ENCODE measurements at places on chromosomes 1 and 21.

- DNase-seq, result no peak
Observed at GRCh38 chr1:53134961-53135734, 7.3 kb downstream of the SLC1A7 start.

DNA sequence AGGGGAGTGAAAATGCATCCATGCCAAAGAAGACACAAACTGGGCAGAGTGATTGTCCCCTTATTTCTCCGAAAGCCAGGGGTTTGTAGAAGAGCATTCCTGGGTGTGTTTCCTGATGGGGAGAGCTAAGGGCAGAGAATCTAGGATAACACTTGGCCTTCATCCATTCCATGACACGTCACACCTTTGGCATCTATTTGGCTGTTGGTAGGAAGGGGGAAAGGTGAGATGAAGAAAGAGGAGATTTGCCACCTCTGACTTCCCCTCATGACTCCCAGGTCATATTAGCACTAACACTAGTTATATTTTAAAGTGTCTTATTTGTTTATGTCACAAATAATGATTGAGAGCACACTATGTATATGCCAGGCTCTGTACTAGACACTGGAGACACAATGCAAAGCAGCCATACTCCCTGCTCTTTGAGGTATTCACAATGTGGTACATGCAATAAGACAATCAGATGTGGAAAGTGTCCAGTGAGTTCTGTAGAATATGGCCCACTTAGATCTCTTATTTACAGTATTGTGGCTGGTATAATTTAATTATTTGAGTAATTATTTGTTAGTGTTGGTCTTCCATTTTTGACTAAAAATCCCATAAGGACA is 54.5 kb upstream of the GADD45A start:
- DNase-seq, result no peak

DNA sequence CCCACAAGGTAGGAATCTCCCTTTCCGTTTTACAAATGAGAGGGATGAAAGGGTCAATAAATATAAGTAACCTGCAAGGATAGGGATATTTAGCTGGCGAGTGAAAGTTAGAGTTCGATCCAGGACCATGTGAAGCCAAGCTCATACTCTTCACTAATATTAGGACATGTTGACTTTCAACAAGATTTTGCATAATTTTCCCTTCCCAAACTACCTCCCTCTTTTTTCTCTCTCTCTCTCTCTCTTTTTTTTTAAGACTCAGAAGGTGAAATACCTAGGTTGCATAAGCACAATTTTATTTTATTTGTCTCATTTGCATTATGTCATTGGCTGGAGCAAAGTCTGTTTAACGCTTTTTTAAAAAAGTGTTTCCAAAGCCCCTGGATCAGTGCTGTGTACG is 8.1 kb upstream of the MT1HL1 start:
- no peak for DNase-seq

- no peak for DNase-seq
Observed at GRCh38 chr1:236760480-236760879, 34.6 kb upstream of the MTR start.

DNA sequence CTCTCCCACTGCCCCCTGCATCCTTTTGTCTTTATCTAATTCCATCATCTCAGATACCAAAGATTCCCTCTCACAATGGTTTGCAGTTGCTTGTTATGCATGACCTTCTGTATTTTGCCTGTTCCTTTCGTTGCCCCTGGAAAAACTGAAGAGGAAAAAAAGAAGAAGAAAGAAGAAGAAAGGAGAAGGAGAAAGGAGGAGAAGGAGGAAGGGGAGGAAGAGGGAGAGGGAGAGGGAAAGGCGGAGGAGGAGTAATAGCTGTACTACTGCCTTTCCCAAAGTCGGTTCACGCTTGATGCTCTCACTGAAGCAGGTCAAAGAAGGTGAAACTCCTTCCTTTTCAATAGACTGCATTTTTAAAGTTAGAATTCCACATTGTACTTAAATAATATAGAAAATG is 513.8 kb downstream of the PTPRC start:
- DNase-seq, result no peak

DNA sequence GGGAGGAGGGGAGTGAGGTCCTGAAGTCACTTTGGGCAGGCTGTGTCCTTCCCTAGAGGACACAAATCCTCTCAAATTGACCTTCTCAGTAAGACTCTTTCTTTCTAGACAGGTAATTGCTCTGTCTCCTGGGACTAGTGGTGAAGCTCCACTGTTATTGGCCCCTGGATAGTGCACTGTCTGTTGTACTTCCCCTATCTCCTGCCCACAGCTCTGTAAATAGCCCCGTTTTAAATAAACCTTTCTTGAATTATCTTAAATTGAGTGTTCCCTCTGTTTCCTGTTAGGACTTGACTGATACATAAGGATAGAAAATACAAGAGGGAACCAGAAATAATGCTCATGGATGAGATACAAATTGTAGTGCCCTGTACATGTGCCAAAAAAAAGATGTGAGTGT is 229.5 kb upstream of the USP24 start:
- DNase-seq, result no peak

GRCh38 chr1:168572633-168573032 is 3.8 kb upstream of the XCL1 start:
- no peak for DNase-seq

DNA sequence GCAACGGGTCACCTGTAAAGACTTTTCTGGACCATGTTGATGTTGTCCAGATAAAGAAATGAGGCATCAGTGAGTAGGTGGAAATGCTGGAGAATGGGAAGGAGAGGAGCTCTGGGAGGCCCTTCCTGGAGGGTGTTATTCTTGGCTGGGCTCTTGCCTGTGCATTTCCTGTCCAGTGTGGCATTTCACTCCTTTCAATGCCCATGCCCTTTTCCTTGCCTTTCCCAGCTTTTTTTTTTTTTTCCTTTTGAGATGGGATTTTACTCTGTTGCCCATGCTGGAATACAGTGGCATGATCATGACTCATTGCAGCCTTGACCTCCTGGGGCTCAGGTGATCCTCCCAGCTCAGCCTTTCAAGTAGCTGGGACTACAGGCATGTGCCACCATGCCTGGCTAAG is 11.8 kb downstream of the NOS1AP start:
- no peak for DNase-seq

DNA sequence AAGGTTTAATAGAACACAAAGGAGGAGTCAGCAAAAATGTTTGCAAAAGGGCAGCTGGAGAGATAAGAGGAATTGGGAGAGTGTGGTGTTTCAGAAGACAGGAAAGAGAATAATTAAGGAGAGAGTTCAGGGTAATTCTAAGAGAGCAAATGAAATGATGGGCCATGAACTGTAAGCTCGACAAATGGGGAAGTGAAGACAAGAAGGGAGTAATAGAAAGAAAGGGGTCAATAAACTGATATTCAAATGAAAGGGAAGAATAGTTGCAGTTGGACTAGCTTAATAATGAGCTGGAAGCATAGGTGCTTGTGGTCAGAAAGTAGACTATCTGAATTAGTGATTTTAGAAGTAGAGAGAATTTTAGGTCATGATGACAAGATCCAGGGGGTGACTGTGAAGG is 15.6 kb upstream of the RNF220 start:
- DNase-seq, result no peak

GRCh38 chr1:212700223-212700891 is 717 bp upstream of the BATF3 start:
- no peak for DNase-seq

- no peak for DNase-seq
Observed at GRCh38 chr1:158506369-158506987, 34.5 kb downstream of the OR10R2 start.

DNA sequence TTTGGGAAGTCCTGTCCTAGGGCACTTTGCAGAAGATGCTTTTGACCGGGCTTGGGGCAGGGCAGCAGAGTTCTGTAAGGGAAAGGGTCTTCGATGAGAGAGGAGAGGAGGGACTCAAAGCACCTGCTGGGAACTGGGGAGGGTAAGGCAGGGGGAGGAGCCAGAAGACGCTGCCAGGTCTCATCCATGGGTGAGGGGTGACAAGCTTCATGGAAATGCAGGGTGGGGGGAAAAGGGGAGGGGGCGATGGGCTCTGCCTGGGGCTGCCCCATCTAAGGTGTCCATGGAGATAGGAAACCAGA is 20.9 kb upstream of the C2CD2 start:
- DNase-seq, result no peak

DNA sequence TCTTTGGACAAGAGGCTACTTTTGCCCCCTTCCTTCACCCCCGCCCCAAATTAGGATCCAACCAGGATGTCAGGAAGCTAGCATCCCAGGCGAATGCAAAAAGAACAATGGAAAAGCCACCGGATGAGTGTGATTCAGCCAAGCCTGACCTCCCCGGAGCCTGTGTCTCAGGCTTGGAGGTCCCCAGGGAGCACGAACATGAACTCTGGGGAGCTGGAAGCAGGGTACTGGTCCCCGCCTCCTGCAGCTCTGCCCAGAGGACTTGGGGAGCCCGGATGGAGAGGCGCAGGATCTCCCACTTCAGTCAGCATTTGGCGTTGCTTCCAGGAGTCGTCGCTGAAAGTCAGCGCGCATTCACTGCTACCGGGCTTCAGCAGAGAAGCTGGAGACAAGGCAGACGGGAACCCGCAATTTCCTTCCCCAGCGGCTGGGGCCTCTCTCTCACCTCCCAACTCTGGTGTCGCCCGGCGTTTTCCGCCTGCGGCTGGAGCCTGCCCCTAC is 1.8 kb upstream of the TBX15 start:
- DNase-seq, result peak; percentile 87

- DNase-seq, result no peak
Observed at GRCh38 chr1:236522937-236523703, 662 bp upstream of the LGALS8 start.

- DNase-seq, result peak; percentile 66
Observed at GRCh38 chr1:57843760-57844159, 419.9 kb upstream of the DAB1 start.

DNA sequence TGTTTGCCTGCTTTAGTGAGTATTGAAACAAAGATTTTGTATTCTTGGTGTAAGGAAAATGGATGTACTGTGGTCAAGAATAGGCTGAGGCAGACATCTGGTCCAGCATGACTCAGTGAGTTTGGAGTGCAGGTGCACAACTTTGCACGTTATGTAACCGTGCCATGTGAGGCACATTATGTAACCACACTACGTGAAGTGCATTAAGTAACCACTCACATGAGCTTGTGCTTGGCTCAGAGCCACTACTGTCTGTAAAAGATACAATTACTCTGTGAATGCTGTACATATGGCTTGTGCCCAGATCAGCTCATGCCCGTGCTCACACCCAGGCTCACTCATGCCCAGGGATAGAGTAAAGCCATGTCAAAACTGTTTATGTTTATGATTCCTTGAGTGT is 216.8 kb downstream of the CTH start:
- no peak for DNase-seq

DNA sequence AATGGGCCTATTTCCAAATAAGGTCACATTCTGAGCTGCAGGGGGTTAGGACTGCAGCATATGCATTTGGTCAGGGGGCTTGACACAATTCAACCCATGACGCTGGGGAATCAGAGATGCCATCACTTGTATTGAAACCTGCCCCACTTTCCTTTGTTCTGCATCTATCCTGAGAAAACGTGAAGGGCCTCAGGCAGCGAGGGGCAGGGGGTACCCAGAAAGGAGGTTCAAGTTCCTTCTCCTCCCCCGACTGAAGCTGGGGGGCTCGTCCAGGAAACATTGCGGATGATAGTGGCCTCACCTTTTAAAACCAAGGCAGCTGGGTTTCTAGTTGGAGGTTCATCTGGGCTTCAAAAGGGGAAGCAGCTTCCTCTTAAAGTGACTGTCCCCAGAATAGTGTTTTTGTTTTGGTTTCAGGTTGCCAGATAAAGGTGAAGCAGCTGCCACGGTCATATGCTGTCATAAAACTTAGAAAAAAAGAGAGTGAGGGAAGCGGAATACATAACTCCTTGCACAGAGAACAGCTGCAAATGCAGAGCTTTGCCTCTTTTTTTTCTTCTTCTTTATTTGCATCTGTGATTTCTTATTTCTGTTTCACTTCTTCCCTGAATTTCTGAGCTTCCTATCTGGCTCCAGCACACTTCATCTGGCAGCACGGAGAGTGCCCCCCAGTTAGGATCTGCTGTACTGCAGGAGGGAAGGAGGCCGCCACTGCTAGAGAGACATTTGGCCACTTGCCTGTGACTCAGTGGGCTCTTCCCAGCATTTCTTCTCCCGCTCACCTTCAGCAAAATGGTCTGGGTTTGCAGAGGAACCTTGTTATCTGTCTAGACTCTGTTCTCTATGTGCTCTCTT is 142.0 kb downstream of the AJAP1 start:
- no peak for DNase-seq

GRCh38 chr1:171188388-171189266 is 3.5 kb downstream of the FMO2 start:
- DNase-seq, result peak; percentile 53

DNA sequence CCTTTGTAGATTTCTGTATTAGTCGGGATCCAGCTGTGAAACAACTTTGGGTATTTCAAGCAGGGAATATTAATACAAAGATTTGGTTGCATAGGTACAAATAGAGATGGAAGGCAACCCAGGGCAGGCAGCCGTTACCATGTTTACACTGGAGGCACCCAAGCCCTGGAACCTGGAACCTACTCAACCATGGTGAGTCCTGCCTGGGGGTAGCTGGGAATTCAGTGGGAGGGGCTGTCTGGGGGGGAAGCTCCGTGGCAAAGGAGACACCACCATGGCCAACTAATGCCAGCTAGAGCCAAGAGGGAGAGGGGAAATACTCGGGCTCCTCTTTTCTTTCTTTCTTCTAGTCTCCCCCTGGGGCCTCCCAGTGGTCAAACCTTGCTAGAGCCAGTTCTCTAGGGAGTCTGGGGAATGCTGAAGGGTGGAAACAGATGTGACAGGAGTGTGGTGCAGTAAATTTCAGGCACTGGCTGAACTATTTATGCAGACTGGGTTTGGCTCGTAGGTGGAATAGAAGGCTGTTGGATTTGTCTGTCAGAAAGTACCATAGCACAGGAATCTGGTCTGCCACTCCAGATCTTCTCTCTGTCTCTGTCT is 91.9 kb upstream of the CACNA1E start:
- no peak for DNase-seq

GRCh38 chr1:89259283-89259971 is 13.2 kb downstream of the GBP5 start:
- no peak for DNase-seq

GRCh38 chr1:239719642-239720258 is 333.4 kb downstream of the CHRM3 start:
- DNase-seq, result no peak

- no peak for DNase-seq
Observed at GRCh38 chr1:3125078-3125477, 56.1 kb downstream of the PRDM16 start.

- DNase-seq, result peak; percentile 98
Observed at GRCh38 chr1:110003747-110004428, 19.3 kb downstream of the AHCYL1 start.

GRCh38 chr1:118716775-118717174 is 271.4 kb downstream of the TBX15 start:
- DNase-seq, result no peak

GRCh38 chr1:81387446-81387845 is 413.3 kb upstream of the ADGRL2 start:
- no peak for DNase-seq

All from fibroblast of skin of right quadriceps (primary cell).